ENCODE measurements at places on chromosomes 4 and X. TPM values are rescaled to one million over a fixed set of nuclear protein-coding genes. Genes with fewer than 3 reads are reported as not detected.

- no peak overlapping the region for H3K27ac ChIP-seq
- peaks cover 10% of the 10 kb centered on the region for H3K27me3 ChIP-seq
- no peaks in the 10 kb centered on the region for H3K36me3 ChIP-seq
- DNase-seq = no peak
- H3K4me3 ChIP-seq = no peak overlapping the region
- H3K4me1 ChIP-seq = peaks cover 10% of the 10 kb centered on the region
Observed at GRCh38 chr4:89995006-89995405, 100.4 kb downstream of the MMRN1 start.

DNA sequence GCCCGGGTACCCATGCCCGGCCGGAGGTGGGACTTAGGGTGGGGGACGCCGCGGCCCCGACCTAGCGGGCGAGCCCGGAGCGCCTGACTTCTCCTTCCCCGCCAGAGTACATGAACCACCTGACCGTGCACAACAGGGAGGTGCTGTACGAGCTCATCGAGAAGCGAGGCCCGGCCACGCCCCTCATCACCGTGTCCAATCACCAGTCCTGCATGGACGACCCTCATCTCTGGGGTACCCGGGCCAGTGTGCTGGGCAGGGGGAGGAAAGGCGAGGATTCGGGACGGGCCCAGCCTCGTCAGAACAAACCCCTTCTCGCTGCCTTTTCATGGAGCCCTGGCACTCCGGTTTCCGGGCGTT is 622 bp downstream of the TAFAZZIN start:
- peak overlapping the region; percentile 77 for H3K4me3 ChIP-seq
- no peak for DNase-seq
- H3K36me3 ChIP-seq = no peaks in the 10 kb centered on the region
- H3K27me3 ChIP-seq = no peaks in the 10 kb centered on the region
- peak overlapping the region; percentile 54 for H3K27ac ChIP-seq
- peaks cover 20% of the 10 kb centered on the region for H3K4me1 ChIP-seq

DNA sequence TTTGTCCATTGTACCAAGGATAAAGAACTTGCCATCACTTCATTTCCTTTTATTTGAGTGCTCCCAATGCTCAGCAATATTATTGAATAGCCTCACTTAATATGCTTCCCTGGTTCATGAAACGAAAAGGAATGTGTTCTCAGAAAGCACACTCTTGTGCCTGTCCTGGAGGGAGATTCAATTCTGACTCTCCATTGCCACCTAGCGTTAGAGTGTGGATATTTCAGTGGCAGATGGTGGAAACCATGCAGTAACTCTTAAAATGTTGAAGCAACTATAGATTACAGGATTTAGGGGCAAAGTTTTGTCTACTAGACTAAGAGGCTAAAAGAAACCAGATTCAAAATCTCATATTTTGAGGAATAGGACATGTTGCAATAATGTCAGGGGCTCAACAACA is 36.0 kb downstream of the GAB3 start:
- H3K4me1 ChIP-seq = peaks cover 42% of the 10 kb centered on the region
- H3K27ac ChIP-seq = no peak overlapping the region
- no peaks in the 10 kb centered on the region for H3K27me3 ChIP-seq
- H3K36me3 ChIP-seq = no peaks in the 10 kb centered on the region
- no peak for DNase-seq
- no peak overlapping the region for H3K4me3 ChIP-seq

Gene ASB9
- total RNA-seq = 1.4 TPM

Gene PDCL2
- not detected for total RNA-seq

Measured in SJSA1 (cell line).